ENCODE measurements at places on chromosomes 7 and 10. TPM values are rescaled to one million over a fixed set of nuclear protein-coding genes. Genes with fewer than 3 reads are reported as not detected.

GRCh38 chr10:80466724-80467326 is 12.7 kb downstream of the TSPAN14 start:
- DNase-seq = no peak

DNA sequence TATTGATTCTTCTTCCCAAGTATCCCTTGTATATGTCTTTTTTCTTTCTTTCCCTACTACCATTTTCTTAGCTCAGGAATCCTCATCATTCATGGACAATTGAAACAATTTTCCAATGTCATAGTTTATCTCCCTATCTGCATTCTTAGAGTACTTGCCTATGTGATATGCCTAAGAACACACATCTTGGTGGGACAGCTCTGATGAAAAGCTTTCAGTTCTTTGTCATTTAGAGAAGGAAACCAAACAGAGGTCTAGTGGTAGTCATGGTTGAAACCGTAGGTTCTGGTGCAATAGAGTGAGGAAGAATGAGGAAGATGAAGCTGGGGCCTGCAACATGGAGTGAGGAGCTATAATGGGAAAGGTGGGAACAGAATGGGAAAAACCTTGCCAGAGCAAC is 28.2 kb downstream of the TDRD1 start:
- DNase-seq = no peak

DNA sequence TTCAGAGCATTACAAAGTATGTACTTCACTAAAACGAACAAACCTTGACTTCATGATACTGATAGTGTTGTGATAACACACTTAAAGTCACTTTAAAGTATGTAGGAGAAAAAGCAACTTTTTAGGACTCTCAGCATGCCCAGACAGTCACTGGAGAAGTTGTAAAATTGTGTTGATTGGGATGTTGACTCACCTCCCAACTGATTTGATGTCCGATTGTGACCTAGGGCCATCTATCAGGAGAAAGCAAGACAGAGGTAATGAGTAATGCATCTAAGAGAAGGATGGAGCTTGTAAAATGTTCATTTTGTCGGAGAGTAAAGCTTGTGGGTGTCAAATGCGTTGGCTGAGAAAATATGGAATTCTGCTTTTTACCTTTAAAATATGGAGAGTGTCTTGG is 135.4 kb upstream of the SEMA3D start:
- no peak for DNase-seq

DNA sequence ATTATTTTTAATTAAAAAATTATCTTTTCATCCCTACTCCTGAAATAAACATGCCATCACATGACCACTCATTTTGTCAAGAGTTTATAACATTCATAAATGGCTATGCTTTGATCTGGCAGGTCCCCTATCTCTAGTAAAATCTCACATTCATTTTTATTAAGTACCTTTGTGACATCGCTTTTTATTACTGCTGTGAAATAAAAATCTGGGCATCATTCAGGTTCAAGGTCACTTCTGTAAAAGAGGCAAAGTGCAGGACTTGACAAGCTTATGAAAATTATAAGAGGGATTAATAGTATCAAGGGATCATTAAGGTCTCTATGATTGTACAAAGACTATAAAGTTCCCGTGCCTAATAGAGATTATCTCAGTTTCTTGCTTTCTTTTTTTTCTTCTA is 416.8 kb upstream of the SEMA3A start:
- DNase-seq = no peak

DNA sequence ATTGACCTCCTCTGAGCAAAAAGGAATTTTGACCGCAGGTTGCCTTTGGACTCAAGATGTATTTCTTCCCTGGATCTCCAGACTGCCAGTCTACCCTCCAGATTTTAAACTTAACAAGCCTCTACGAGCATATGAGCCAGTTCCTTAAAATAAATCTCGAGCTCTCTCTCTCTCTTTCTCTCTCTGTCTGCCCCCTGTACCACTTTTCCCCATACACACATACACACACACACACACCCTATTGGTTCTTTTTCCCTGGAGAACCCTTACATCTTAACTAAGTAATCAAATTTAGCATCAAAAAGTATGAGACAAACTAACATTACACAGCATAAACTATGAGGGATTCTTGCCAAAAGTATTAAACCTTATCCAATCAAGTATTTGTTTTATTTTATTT is 11.4 kb downstream of the BCAP29 start:
- DNase-seq = no peak

DNA sequence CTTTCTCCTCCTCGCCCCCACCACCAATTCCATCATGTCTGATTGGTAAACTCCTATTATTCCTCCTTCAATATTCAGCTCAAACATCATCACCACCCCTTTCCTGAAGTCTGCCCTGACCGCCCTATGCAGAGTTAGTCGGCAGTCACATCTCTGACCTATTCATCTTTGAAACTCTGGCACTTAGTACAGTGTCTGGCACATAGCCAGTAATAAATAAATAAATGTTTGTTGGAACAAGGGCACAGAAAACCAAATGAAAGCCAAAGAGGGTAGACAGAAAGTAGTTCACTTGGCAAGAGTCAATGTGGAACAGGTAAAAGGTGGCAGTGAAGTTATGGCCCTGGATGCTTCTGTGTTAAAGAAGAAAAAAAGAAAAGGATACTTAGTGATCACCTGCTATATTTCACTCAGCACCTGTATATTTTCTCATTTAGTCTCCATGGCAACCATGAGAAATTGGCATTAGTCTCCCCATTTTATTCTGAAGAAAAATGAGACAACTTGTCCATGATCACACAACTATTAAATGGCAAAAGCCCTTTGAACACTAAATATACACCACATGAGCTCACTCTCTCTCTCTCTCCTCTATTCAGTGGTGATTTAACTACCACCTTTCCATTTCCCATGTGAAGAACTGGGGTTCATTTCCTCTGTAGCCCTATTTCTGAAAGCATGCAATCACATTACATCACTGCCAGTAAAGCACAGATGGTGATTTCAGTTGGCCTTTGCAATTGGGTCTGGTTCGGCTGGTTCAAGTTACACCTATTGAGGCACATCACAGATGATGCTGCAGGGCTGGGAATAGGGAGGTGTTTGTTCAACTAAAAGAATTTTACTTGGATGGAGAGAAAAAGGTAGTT is 25.3 kb downstream of the CHCHD3 start:
- DNase-seq = no peak

DNA sequence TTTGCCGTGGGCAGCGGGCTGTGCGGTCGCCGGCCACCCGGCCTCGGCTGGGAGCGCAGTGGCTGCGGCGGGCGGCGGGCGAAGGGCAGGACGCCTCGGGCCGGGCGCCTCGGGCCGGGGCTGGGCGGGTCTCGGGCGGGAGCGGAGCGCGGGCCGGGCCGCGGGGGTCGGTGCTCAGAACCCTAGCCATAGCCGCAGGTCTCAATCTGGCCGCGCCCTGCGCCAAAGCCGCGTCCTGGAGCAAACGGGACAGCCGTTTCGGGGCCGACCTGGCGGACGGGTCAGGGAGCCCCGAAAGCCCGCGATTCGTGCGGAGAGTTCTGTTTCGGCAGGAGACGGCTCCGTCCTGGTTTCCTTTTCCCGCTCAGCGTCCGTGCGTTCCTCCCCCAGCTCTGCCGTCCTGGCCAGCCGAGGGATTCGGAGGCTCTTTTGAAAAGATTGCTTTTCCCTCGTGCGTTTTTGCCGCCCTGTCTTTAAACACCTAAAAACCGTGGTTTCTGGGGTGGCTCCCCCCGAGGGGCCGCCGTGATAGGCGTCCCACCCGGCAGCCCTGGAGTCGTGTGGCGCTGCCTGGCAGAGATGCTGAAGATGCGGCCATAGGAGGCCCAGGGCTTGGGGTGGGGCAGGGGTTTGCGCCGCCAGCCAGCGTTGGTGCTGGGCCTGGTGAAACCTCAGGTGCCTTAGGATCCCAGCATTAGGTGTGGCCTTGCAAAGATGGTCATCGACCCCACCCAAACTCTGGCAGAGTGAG is 727 bp downstream of the RET start:
- DNase-seq = no peak

The SLC26A5 gene
- not detected for total RNA-seq

The TWIST1 gene
- total RNA-seq = 24.7 TPM

The PYROXD2 gene
- total RNA-seq = 7.3 TPM

The RAPGEF5 gene
- 0.24 TPM for total RNA-seq
